ENCODE measurements at places on chromosomes 7 and 10.

DNA sequence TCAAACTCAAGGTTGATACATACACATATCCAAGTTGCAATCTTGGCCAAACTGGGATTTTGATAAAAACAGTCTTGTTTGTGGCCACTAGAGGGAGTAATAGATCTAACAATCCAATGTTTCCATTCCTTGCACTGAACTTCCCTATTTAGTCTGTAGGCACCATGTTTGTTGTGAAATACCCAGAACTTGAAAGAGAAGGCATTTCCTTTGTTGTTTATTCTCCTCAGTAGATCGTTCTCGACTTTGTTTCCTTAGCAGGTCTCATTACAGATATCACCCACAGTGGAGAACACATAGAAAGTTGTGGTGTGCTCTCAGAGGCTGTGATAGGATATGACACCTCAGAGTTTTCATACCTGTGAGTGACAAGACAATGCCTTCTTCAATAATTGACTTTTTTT is 70.3 kb upstream of the MXI1 start:
- DNase-seq = peak; percentile 44

- DNase-seq = no peak
Measured at GRCh38 chr7:141788296-141788695, 1.7 kb upstream of the TAS2R5 start.

- no peak for DNase-seq
Measured at GRCh38 chr10:93438613-93439253, 43.4 kb downstream of the MYOF start.

- DNase-seq = no peak
Measured at GRCh38 chr10:17033529-17034260, 95.9 kb downstream of the CUBN start.

- DNase-seq = no peak
Measured at GRCh38 chr10:13973742-13974141, 357.0 kb downstream of the FRMD4A start.

DNA sequence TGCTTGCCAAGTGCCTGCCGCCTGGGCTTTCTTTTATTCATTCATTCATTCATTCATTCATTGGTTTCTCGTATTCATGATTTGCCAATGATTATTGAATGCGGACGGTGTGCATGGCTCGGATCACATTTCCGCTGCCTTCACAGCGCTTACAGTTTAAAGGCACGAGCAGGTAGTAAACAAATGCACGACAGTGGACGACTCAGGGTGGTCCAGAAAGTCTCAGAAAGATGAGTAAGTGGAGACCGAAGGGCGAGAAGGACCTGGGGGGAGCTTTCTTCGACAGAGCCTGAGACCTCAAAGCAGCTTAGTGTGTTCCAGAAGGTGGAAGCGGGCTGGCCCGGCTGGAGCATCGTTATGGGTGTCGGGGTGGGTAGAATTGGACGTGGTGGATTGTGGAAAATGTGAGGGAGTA is 506 bp downstream of the MCM10 start:
- no peak for DNase-seq

- no peak for DNase-seq
Measured at GRCh38 chr10:93223336-93223735, 149.6 kb downstream of the CYP26A1 start.

DNA sequence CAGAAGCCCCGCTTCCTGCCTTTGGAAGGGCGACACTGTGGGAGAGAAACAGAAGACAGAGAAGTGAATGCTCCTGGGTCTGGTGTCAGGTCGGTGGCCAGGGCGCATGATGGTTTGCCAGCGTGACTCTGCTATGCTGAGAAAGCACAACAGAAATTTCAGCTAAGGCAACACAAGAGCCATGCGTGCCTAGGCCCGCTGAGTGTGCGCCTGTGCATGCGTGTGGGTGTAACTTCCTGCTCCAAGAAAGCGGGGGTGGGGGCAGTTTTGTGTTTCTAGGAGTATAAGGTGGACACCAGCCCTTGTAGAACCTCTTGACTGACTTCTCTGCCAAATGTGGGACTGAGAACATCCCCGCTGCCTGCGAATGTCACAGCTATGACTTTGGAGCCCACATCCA is 6.2 kb downstream of the IGFBP3 start:
- DNase-seq = no peak

All from NCI-H1930 (cell line).